Stimulated activated CD4-positive, alpha-beta T cell treated with anti-CD3 and anti-CD28 coated beads, Interleukin-15, amount 100 ng/mL, for 48 hours (primary cell): ENCODE measurements at places on chromosomes 16 and 17.
A peak's percentile ranks its signal among the peaks of the same experiment; 100 is the strongest.

DNA sequence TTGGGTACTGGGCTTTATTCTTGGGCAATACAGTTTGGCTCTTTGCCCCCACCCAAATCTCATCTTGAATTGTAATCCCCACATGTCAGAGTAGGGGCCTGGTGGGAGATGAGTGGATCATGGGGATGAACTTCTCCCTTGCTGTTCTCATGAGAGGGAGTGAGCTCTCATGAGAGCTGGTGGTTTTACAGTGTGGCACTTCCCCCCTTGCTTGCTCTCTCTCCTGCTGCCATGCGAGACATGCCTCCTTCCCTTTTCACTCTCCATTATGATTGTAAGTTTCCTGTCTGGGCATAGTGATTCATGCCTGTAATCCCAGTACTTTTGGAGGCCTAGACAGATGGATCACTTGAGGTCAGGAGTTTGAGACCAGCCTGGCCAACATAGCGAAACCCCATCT is 18.1 kb upstream of the CNEP1R1 start:
- DNase-seq: no peak

GRCh38 chr17:3961564-3962047 is 2.6 kb downstream of the ATP2A3 start:
- DNase-seq: no peak

- DNase-seq: no peak
Measured at GRCh38 chr17:76254275-76254674, 10.9 kb upstream of the UBALD2 start.

GRCh38 chr16:50323335-50324011 is 45.3 kb downstream of the BRD7 start:
- no peak for DNase-seq

DNA sequence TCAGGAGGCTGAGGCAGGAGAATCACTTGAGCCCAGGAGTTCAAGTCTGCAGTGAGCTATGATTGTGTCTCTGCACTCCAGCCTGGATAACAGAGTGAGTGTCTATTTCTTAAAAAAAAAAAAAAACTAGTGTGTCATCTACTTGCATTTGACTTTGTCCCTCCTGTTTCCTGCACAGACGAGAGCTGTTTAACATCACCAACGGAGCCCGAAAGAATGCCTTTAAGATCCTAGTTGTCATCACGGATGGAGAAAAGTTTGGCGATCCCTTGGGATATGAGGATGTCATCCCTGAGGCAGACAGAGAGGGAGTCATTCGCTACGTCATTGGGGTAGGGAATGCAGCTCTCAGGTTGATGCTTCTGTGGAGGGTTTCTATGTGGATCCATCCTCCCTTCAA is 13.4 kb downstream of the ITGAM start:
- DNase-seq: no peak

DNA sequence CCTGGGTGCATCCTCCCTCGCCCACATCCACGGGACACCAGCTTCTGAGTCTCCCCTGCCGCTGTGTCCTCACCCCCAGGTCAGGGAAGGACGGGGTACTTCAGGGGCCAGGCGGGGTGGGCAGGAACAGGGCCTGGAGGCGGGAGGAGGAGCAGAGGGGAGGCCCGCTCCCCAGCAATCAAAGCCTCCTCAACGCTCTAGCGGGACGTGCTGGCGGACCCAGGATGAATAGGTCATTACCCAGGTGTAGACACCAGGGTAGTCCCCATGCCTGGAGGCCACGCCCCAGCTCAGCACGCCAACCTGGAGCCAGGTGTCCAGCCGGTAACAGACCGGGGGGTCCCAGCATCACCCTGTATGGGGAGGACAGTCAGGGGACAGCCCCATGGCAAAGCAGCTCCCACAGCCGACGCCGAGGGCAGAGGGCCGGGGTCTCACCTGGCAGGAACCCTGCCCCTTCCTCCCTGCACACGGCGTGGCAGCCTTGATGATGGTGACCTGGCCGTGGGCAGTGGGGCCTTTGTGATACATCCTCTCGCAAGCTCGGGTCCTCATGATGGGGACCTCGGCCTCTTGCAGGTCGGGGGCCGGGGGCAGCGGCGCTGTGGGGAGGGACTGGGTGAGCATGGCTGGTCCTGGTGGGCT is 24.2 kb downstream of the TPSD1 start:
- DNase-seq: no peak

DNA sequence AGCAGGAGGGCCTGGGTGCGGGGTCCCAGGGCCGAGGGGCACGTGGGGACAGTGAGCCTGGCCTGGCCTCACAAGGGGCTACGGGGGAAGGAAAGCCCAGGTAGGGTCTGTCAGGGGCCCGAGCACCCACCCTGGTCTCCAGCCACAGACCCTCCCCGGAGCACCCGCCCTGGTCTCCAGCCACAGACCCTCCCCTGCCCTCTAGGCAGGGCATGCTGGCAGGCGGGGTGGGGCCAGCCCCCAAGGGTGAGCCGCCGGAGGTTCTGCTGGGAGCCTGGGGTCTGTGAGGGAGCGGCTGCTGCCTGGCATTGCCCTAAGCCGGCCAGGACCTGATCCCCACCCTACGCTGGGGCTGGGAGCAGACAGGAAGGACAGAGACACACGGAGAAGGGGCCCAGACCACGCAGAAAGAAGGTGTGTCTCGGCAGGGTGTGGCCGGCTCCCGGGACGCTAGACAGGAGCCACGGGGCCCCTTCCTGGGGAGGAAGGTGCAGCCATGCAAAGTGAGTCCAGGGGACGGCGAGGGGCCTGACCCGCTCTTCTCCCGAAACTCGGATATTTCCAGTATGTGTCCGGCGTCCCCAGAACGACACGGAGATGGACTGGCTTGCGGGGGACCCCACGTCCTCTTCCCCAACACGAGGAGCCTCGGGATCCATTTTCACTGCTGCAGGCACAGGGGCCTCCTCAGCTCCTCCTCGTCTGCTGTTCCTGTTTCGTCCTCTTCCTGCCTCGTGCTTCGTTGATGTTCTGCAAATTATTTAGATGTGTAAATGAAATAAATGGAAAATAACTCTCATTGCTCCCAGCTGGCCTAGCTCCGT is 15.5 kb downstream of the UTS2R start:
- no peak for DNase-seq

- DNase-seq: no peak
Measured at GRCh38 chr16:27945233-27945973, 118.1 kb downstream of the GSG1L start.

DNA sequence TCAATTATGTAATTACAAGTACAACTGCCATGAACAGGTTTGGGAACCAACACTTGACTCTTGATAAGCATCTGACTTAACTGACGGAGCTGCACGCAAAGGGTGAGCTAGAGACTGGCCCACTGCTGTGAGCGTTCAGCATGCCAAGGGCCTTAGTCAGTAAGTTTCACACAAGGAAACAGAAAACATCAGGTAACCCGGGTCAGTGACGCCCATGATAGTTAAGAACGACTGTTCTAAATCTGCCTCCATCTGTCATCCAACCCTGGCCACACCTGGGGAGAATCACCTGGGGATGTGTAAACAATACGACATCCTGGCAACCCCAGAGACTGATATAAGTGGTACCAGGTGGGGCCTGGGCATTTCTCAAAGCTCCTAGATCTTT is 12.3 kb downstream of the SMIM5 start:
- no peak for DNase-seq

DNA sequence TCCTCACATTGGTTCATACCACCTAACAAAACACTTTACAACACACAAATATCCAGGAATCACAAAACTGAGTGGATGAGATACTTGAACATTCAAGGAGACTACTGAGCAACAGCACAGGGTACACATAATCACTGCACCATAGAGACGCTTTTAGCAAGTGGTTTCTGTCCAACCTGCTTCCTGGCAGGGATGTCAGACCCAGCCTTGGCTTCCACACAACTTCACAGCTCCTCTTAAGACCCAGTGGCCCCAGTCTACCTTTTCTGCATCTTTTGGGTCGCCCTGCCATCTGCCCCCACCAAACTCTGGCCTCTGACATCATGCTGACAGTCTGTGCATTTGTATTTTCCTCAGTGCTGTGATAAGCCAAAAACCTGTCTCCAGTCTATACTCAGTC is 5.9 kb upstream of the CORO6 start:
- DNase-seq: no peak

DNA sequence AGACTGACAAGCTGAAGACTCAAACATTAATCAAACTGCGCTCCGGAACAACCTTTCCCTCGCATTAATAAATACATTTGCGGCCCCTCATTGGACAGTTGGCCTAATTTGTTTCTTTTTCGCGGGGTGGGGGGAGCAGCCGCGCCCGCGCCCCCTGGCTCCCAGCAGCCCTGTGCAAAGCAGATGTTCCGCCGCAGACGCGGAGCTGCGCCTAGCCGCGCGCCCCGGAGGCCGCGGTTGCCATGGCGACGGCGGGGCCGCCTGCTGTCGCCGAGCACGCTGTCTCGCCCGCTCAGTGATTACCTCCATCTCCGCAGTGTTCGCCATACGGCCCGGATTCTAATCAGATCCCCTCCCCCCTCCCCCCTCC is 25.5 kb downstream of the COPZ2 start:
- no peak for DNase-seq

DNA sequence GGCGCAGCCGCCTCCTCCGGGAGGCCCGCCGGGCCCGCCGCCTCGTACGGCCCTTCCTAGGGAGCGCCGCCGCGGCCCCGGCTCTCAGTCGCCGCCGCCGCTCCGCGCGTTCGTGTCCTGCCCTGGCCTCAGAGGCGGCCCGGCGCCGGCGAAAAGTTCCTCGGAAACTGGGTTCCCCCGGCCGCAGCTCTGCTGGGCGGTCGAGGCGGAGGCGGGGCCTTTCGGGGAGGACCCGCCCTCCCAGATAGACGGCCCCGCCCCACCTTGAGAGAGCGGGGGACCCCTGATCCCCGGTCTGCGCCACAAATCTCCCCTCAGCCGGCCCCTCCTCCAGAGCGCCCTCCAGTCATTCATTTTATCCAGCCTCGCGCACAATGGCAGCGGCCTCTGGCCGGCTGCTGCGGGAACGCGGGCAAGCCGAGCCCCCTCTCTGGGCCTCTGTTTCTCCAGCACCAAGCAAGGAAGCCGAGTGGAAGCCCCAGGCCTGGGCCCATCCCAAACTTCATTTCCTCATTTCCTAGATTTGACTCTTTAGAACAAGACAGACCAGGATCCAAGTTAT is at the start of gene SREBF1:
SREBF1 (minus strand) TSS at position 169 of the 562 bp plus-strand sequence. CDS start 169 bp downstream, outside the sequence.
- no peak for DNase-seq

GRCh38 chr17:79581324-79581932 is 29.4 kb downstream of the RBFOX3 start:
- DNase-seq: no peak

DNA sequence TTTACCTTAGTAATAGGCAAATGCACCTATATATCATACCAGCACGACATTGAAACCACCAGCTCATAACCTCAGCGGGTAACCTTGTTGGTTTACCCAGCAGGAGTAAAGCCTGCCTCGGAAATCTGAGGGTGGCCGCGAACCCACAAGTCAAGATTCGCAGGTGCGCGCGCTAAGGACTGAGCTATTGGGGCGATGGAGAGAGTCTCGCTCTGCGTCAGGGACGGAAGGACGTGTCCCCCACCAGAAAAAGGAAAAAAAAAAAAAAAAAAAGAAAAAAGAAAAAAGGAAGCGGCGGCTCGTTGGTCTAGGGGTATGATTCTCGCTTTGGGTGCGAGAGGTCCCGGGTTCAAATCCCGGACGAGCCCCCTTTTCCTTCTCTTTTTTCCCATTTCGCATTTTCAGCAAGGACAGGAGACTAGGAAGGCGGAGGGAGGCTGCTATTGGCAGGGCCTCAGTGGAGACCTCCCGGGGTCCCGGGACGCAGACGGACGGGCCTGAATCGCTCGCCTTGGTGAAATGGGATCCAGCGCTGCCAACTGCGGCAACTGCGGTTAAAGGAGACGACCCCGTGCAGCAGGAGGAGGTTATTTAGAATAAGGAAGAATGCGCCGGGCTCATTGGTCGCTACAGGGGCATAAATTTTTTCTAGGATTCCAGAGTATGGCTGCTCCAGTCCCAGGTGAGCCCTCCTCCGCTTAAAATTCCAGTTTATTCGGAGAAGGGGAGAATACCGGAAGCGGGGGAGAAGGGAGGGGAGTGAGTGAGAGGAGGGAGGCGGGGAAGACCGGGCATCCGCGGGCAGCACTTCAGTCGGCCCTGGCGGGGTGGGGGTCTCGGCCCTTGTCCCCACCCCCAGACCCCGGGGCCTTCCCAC is at the start of gene OR1F1:
OR1F1 (plus strand) TSS at position 407 of the 877 bp plus-strand sequence.
- peak; percentile 64 for DNase-seq

- no peak for DNase-seq
Measured at GRCh38 chr17:1766382-1767135, 4.7 kb downstream of the SERPINF1 start.
